ENCODE measurements at places on chromosomes 7 and 10. TPM values are rescaled to one million over a fixed set of nuclear protein-coding genes. Genes with fewer than 3 reads are reported as not detected.

The HMX3 gene
- not detected for total RNA-seq

The PRSS2 gene
- total RNA-seq, result 9.0 TPM

The UTF1 gene
- total RNA-seq, result not detected

The ADAM8 gene
- 9.0 TPM for total RNA-seq

The TEX47 gene
- total RNA-seq, result not detected

The GHRHR gene
- total RNA-seq, result 1.2 TPM

The PEX1 gene
- total RNA-seq, result 17.7 TPM

The CLDN12 gene
- 37.4 TPM for total RNA-seq

The TMEM176A gene
- 47.2 TPM for total RNA-seq

The MRPS16 gene
- 59.0 TPM for total RNA-seq

DNA sequence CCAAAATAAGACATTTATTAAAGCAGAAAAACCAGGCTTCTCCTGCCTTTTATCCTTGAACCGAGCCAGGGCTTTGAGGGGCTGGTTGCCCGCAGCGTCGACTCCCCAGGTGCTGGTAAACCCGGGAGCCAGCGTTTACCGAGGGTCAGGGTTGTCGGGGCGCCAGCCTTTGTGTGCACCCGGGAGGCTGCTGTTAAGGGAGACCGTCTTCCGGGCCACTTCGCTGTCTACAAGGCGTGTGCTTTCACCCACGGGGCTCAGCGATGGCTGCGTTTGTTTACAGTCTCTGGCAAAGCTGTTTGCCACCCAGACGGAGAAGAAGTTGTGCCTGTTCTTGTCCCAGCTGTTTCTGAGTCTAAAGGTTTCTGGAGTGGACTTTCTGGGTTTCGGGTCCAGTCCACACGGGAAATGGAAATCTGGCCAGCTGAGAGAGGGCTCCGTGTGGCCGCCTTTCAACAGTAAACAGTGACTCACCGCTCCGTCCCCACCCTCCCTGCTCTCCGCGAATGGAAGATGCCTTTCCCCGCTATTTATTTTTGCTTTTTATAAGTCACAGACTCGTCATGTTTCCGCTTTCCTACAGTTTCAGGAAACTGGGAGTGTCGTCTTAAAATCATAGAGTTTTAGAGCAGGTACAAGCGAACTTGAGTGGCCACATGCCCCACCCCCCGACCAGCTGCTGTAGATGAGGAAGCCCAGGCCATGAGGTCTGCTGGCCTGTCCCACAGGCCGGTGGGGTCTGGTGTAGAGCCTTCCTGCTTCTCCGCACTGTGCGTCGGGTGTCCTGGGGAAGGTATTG, 2.2 kb downstream of the MAFK start:
- peak; percentile 95 for DNase-seq

- DNase-seq, result no peak
Measured at GRCh38 chr10:7593063-7593462, 73.7 kb downstream of the ITIH5 start.

GRCh38 chr10:99560277-99561126, 27.8 kb downstream of the NKX2-3 start:
- DNase-seq, result no peak

DNA sequence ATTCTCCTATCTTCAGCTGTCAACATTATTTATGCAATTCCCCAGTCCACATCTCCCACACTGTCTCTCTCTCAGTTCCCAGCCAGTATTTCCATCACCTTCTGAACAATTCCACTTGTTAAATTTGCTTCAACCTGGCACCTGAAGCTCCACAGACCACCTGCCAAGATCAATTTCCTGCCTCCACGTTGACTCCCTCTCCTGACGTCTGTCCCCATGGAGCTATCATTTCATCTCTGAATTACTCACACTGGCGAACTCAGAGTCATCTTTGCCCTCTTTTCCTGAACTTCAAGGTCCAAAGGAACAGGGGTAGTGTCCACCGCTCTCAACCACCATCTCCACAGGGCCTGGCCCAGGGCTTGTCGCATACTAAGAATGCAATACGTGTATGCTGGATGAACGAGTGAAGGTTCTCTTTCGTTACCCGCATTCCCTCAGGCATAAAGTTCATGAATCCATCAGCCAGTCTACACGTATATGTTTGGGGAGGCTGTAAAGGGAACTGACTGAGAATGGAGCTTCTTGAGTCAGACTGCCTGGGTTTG, 183.3 kb downstream of the JCAD start:
- DNase-seq, result no peak

DNA sequence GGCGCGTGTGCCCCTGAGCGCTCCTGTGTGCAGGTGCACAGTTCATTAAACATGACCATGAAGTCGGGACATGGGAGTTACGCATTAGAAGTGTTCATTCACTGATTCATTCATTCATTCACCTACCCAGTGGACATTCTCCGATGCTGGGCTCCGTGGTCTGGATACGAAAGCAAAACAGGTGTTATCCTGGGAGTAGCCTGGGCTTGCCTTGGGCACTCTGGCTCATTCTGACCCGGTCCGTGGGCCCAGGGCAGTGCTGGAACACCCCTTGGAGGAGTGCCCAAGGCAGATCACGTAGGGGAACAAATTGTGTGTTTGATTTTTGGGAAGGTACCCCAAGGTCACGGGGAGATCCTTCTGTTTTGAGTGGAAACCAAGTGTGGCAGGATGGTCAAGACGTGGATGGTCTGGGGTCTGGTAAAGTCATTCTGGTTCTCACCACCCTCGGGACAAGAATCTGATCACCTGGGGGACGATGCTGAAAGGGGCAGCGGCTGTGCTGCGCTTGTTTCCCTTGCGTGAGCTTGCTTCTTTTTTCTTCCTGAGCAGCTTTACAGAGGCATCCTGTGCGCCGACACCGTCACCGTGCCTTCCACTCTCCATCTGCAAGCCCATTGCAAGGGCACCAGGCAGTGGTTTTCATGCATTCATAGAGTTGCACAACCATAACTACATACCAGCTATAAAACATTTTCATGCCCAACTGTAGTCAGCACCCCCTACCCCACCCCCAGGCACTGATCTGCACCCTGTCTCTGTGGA, 10.1 kb downstream of the ELFN1 start:
- no peak for DNase-seq

DNA sequence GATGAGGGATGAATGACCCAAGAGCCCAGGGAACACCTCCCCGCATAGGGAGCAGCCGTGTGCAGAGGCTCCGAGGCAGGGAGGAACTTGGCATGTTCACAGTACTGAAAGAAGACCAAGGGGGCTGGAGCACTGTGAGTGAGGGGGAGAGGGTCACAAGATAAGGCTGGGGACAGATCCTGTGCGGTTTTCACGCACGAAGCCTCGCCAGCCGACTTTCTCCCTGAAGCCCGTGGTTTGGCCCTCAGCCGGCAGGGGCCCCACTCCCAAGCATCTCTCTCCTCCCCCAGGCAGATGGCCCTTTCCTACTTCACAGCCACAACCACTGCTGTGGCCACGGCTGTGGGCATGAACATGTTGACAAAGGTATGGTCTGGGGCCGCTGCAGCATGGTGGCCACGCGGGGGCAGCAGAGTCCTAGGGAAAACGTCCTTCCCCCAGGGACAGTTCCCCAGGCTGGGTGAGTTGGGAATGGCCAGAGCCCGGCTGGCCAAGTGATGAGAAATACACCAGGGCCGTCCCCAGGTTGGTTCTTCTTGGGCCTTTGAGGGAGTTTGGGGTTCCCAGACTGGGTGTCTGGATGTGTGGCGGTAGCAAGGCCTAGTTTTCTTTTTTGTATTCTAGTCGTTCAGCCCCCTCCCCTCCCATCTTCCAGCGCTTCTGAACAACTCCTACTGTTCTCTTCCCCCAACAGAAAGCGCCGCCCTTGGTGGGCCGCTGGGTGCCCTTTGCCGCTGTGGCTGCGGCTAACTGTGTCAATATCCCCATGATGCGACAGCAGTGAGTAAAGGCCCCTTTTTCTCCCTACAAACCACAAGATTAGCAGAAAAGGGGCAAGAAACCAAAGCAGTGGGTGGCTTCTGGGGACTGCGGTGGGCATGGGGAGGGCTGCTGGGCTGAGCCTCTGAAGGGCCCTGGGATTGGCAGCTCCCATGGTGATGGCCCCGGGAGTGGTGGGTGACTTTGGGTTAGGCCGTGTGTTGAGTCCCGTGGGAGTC, 14.4 kb upstream of the WBP1L start:
- peak; percentile 97 for DNase-seq

- no peak for DNase-seq
Measured at GRCh38 chr10:6657196-6657595, 77.1 kb upstream of the PRKCQ start.

- DNase-seq, result no peak
Measured at GRCh38 chr7:74104702-74105101, 21.1 kb downstream of the LIMK1 start.

- no peak for DNase-seq
Measured at GRCh38 chr7:129089521-129090212, 34.8 kb upstream of the TNPO3 start.

DNA sequence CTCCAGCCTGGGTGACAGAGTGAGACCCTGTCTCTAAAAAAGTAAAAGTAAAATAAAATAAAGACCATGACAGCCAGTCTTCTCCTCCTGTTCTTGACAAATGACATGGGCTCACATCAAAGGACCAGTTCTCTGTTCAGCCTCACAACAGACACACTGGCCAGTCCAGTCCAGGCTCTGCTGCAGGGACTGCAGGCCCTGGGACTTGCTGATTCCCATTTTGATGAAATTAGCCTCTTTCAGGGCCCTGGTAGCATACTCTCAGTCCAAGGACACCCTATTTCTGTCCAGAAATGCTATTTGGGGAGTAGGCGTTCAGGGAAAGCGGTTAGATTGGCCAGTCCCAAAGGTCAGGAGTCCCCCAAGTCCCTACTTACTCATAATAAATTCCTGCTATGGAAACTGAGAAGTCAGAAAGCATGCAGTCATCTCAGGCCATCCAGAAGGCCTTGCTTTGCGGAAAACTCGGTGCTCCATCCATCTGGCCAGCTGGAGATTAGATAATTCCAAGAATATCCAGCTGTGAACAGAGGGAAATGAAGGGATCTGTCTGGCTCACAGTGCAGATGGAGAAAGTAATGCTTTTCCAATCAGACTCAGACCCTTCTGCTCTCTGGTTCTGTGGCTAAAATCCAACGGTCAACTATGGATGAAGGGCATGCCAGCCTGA, 74.4 kb downstream of the RAB11FIP2 start:
- DNase-seq, result no peak

- peak; percentile 86 for DNase-seq
Measured at GRCh38 chr7:23012908-23013714, 819 bp downstream of the HYCC1 start.

DNA sequence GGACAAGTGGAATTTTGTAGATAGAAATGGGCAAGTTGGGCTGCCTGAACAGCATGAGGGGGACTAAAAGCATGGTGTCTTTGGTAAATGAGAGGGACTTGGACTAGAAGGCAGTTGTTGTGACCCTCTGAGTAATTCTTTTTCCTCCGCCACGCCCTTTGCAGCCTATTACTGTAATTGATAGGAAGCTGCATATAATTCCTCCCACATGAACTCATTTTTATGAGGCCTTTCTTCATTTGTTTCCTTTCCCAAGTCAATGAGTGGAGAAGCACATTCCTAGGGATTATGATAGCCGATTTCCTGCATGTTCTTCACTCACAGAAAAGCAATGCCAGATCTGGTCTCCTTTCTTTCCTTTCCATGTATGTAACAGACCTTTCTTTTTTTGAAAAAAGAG, 27.7 kb downstream of the ZSCAN25 start:
- no peak for DNase-seq

GRCh38 chr7:155000795-155001194, 2.1 kb downstream of the PAXIP1 start:
- no peak for DNase-seq

- DNase-seq, result no peak
Measured at GRCh38 chr10:61852261-61852660, 49.2 kb upstream of the ARID5B start.

GRCh38 chr10:93954726-93955363, 38.9 kb upstream of the PLCE1 start:
- DNase-seq, result no peak

GRCh38 chr10:10642189-10642588, 375.5 kb upstream of the CELF2 start:
- DNase-seq, result no peak

DNA sequence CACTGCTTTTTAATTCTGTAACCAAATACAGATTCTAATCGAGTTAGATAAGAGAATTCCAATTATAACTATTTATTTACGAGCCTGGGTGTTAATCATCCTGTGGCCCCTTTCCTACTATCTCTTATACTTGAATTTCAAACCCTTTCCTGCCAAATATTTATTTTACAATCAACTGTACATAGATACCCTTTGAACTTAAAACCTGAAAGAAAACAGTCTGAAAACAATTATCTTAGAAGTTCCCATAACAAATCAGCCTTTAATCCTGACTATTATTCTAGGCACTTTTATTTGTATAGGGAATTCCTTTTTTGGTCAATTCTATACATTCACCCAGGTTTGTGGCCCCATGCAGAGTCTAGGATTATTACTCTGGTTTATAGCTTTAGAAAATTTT, 10.6 kb upstream of the GPR37 start:
- no peak for DNase-seq

DNA sequence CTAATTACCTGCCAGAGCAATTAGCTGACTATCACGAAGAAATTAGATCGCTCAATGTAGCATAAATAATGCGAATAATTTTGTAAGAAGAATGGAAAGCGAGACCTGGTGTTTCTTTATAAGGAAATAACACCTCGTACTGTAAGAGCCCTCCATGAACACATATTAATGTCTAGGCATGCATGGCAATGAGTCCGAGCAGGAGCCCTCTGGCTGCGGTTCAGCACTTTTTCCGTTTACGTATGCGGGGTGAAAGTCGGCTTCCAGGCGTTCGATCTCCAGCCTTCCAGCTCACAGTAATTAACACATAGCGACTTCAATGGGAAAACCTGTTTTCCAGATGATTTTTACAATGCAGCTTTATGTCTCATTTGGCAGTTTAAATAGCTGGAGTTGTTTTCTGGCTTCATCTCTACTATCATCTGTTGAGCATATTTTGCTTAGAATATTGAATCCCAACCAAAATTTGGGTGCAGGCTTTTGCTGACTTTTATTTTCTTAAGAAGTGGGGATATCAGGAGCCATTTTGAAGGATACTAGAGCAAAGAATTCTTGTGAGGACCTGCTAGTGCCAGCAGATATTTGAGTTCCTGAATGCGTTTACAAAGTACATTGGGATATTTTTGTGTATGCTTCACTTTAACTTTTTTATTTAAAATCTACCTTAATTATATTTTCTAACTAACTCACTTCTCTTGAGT, 7.2 kb upstream of the SP8 start:
- no peak for DNase-seq

DNA sequence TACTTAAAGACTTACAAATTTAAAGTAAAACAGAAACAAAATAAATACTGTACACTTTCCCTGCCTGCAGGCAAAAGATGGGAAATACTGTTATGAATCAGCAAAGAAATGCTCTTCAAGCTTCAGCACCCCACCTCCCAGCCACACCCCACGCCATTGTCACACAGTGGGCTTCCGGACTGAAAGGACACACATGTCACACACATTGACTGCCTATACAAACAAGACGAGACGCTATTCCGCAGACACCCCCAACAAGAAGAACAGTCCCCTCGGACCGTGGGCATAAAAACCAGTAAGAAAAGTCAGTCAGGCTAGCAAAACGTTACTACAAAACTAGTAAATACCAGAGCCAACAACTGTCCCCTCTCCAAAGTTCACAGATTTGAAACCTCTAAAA, 22.2 kb upstream of the PARP12 start:
- DNase-seq, result no peak

- no peak for DNase-seq
Measured at GRCh38 chr10:43846187-43846680, 197.6 kb upstream of the ZNF32 start.

Data from posterior vena cava (tissue), 2 donors.